ENCODE measurements at places on chromosomes 11 and 22.

- no peak for DNase-seq
Observed at GRCh38 chr22:36769541-36770512, 6.1 kb downstream of the IFT27 start.

GRCh38 chr11:110435780-110436717, 6.3 kb downstream of the FDX1 start:
- no peak for DNase-seq

GRCh38 chr22:28714043-28714628, 27.5 kb downstream of the CHEK2 start:
- DNase-seq: no peak

GRCh38 chr11:66044757-66045156, 4.2 kb downstream of the GAL3ST3 start:
- DNase-seq: no peak

- peak; percentile 72 for DNase-seq
Observed at GRCh38 chr11:57514538-57515331, 767 bp downstream of the SLC43A1 start.

DNA sequence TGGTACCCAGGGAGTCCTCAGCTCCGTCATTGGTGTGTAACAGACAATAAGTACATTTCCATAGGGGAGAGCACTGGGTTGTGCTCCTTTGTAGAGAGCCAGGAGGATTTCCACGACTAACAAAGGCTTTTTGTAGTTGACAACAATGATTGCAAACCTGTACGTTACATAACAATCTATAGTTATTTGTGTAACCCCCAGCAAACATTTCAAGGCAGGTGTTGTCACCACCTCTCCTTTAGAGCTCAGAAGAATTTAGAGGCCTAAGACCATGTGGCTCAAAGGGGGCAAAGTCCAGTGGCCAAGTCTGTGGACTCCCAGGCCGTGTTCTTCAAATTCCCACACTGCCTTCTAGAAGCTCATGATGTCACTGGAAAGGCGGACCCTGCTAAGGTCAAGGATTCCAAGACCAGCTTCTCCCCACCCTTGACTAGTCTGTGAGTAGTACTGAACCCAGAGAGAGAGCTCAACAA, 15.8 kb downstream of the RPL27A start:
- DNase-seq: no peak

GRCh38 chr22:50171319-50171964, 911 bp downstream of the PANX2 start:
- DNase-seq: no peak

DNA sequence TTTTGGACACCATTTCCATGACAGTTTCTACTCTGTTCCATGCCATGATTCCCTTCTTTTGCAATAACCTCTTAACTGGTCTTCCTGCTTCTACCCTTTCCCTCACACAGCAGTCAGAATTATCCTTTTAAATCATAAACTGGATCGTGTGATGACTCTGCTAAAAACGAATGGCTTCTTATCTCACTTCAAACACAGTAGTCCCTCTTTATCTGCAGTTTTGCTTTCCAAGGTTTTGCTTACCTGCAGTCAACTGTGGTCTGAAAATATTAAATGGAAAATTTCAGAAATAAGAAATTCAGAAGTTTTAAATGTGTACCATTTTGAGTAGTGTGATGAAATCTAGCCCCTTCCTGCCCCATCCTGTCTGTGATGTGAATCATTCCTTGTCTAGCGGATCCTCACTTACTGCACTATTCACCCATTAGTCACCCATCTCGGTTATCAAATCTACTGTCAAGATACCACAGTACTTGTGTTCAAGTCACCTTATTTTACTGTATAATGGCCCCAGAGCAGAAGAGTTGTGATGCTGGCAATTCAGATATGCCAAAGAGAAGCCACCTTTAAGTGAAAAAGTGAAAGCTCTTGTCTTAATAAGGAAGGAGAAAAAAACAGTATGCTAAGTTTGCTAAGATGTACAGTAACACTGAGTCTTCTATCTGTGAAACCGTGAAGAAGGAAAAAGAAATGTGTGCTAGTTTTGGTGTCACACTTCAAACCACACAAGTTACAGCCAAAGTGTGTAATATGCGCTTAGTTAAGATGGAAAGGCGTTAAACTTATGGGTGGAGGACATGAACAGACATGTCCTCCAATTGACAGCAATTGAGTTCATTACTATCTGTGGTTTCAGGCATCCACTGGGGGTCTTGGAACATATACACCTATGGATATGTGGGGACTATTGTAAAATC, 283.0 kb downstream of the DDX10 start:
- DNase-seq: no peak

- DNase-seq: no peak
Observed at GRCh38 chr11:27293515-27294417, 69.2 kb downstream of the CCDC34 start.

Measured in right kidney (tissue), 9 donors.